ENCODE measurements at places on chromosomes 6 and 20.

DNA sequence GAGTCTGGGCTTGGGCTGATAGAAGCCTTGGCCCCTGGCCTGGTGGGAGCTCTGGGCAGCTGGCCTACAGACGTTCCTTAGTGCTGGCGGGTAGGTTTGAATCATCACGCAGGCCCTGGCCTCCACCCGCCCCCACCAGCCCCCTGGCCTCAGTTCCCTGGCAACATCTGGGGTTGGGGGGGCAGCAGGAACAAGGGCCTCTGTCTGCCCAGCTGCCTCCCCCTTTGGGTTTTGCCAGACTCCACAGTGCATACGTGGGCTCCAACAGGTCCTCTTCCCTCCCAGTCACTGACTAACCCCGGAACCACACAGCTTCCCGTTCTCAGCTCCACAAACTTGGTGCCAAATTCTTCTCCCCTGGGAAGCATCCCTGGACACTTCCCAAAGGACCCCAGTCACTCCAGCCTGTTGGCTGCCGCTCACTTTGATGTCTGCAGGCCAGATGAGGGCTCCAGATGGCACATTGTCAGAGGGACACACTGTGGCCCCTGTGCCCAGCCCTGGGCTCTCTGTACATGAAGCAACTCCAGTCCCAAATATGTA is 957 bp upstream of the VEGFA start:
- DNase-seq = no peak

- DNase-seq = no peak
These were observed 17.9 kb downstream of the ABHD12 start for GRCh38 chr20:25372584-25373336.

DNA sequence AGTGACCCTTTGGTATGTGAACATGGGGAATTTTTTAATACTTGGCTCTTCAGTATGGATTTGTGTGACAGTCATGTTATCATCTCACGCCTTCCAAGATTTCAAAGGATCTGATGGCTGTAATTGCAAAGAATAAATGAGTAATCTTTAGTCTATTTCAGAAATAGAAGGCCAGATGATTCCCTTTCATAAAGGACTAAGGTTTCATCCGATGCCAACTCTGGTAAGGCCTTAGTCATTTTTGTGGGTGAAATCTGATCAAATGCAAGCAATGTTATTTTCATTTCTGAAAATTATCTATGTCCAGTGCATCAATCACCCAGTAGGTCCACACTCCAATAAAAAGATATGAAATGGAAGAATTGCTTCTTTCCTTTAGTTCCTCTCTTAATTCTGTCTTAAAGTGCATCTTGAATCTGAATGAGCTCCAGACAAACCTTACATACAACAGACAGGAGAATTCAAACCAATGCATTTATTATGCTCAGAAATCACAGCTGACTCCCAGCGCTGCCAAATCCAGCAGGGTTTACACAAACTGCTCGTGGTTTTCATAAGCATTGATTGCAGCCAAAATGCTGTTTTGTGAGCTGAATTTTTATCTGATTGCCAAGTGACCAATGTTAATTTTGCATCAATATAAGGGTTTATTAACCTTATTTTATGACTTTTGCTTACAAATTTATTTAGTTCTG is 565.2 kb upstream of the MARCKS start:
- no peak for DNase-seq

GRCh38 chr6:45002390-45003105 is 325.6 kb upstream of the RUNX2 start:
- DNase-seq = no peak

DNA sequence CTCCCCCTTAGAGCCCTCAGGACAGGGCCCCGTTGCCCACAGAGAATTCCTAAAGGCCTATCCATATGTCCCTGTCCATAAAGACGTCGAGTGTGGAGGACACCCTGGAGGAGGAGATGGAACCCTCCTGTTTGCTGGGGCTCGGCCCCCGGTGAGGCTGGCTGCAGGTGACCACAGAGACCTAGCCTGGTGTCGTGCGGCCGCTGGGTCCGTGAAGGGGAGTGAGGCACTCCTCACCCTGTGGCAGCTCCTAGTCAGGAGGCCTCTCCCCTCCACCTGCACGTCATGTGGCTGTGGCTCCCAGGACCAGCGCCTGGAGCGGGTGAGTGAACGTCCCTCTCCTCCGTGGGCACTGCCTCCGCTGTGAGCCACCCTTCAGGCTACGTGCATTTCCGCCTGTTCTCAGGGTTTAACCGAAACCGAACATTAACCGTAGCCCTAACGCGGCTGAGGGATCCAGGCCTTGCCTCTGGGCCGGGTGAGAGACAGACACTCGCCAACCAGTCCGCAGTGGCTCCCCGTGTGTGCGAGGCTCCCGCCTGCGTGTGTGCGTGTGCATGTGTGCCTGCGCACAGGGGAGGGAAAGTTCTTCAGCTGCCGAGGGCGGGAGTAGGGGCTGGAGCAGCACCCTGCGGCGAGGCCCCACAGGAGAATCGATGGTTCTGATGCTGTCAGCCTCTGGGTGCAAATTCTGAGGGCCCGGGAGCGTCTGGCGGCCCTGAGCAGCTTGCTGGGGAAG is 5.9 kb upstream of the TCEA2 start:
- DNase-seq = no peak

- DNase-seq = no peak
These were observed 73.9 kb upstream of the BACH2 start for GRCh38 chr6:90370493-90370959.

DNA sequence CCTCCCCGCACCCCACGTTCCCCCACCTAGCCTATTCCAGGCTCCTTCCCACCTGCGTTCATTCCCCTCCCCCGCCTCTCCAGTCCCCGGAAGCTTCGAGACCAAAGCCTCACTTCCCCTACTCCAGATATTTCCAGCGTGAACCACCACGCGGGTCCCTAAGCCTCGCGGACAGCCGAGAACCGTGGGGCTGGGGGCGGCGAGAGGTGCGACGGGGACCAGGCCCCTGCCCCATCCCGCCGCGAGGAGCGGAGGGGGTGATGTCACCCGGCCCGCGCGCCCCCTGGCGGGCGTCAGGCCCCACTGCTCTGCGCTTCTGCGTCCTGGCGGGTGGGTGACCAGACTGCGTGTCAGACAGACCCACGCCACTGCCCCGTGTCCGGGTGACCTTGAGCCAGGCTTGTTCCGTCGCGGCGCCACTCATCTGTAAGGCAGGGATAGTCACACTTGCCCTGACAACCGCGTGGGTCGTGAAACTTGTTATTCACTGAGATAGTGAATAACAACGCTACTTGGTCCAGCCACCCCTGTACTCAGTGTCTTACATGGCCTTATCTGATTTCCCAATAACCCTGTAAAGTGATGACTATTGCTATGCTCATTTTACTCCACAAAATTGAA is 9.0 kb upstream of the HSP90AB1 start:
- peak; percentile 56 for DNase-seq

GRCh38 chr6:149754548-149754947 is 5.0 kb downstream of the PCMT1 start:
- DNase-seq = no peak

DNA sequence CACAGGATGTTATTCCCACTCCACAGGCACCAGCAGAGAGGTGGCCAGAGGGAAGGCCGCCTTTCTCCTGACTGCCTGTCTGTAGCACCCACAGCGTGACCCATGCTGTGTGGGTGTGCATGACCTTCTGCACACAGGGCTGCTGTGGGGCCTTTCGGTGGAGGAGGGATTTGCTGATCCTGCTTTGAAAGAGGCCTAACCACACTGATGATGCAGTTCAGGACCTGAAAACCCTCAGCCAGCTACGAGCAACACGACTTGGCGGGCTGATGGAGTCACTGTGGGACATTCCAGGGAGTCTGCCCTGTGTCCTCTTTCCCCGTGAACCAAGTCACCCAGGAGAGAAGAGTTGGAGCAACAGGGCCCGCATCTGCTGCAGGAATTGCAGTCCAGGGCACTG is 49.1 kb downstream of the SYTL3 start:
- DNase-seq = no peak

- DNase-seq = no peak
These were observed 255.1 kb downstream of the CDH26 start for GRCh38 chr20:60213126-60213893.

- no peak for DNase-seq
These were observed 25.1 kb upstream of the RPP40 start for GRCh38 chr6:5028921-5029320.

DNA sequence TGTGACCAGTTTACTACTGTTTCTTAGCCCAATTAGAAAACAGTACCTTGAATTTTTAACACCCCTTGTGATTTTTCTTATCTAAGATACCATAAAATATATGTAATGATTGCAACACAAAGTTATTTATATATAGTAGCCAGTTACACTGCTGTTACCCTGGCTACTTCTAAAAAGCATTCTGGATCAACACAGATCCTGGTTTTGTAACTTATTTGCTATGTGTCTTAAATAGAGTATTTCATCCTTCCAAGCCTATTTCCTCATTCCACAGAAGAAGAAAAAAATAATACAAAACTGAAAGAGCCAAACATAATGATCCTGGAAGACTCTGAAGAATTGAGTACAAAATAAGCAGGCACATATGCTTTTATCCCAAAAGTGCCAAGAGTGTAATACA is 19.0 kb upstream of the GSTA4 start:
- DNase-seq = no peak

GRCh38 chr6:39227476-39227875 is 1.8 kb downstream of the KCNK5 start:
- no peak for DNase-seq

- no peak for DNase-seq
These were observed 8.1 kb downstream of the PNPLA1 start for GRCh38 chr6:36277946-36278470.

GRCh38 chr6:159853754-159854153 is 37.0 kb upstream of the MAS1 start:
- no peak for DNase-seq

GRCh38 chr6:2890976-2891767 is 11.9 kb downstream of the SERPINB9 start:
- DNase-seq = no peak

DNA sequence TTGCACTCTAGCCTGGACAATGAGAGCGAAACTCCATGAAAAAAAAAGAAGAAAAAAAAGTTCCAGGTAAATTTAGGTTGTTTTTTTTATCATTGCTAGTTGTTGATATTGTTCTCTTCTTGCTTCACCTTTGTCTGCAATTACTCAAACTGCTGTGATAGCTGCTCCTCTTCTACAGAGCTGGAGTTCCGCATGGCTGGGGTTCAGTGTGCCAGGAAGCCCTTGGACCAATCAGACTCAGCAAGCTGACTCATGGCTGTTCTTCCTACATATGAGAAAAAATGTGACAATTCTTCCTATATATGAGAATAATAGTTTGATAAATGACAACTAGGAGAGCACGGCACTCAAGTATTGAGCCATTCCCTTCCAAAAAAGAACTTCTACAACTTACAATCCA is 28.4 kb downstream of the DPPA5 start:
- no peak for DNase-seq

DNA sequence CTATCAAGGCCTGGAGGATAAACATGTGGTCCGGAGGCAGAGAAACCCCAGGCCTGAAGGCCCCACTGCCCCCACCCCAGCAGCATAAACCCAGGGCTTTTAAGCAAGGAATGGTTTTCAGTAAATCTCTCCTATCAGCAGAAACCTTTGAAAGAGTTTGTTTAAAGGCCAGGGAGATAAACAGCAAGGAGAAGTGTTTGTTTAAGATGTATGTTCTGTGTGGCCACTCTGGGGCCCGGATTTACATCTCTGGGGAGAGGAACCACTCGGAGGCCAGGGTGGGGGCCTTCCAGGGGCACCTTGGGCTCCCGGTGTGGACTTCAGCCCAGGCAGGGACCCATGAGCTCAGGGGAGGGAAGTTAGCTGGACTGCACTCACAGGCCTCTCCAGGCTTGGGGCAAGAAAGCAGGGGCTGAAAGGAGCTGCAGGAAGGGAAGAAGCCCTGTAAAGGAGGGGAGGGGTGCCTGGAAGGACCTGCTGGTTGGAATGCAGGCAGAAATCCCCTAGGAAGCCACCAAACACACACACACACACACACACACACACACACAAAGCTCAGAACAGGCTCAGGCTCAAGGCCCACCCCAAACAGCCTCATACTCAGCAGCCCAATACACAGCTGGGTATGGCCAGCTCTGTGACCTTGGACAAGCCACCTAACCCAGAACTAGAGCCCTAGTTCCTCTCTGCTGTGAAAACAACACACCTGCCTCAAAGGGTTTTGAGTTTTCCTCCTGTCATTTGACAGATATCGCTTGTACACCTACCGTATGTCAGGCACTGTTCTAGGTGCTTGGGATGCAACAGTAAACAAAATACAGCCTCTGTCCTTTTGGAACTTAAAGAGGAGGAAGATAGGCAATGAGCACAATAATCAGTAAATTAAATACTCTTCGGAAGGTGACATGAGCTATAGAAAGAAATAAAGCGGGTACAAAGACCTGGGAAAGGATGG is 26.2 kb upstream of the FOXP4 start:
- DNase-seq = no peak

- no peak for DNase-seq
These were observed 117.5 kb upstream of the ID4 start for GRCh38 chr6:19719691-19720128.

- no peak for DNase-seq
These were observed 28.9 kb downstream of the FYN start for GRCh38 chr6:111844376-111844775.

DNA sequence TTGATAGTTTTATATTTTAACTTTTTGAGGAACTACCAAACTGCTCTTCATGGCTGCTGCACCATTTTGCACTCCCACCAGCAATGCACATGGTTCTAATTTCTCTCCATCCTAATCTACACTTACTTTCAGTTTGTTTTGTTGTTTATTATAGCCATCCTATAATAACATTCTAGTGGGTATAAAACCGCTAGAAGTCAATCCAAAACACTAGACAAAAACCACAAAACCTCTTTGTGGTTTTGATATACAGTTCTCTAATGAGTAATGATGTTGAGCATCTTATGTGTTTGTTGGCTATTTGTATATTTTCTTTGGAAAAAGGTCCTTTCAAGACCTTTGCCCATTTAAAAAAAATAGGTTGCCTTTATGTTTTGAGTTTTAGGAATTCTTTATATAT is 5.6 kb downstream of the RPP21 start:
- no peak for DNase-seq

- no peak for DNase-seq
These were observed 78.8 kb upstream of the HMGN3 start for GRCh38 chr6:79313254-79313653.

DNA sequence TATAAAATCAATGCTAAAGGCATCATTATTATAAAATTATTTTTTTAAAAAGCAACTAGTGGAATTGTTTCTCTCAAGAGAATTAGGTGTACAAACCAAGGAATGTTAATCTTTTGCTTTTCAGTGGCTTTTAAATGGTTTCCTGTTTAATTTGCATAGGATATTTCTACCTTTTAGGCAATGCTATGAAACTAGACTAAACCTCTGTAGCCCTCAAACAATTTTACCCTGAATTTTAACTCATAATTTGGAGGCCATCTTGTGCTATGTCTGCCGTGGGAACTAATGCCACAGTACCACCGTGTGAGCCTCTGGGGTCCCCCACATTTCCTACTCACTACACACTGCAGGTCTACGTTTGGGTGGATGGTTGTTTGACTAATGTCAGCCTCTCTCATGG is 20.6 kb downstream of the PHACTR2 start:
- DNase-seq = no peak

GRCh38 chr6:81216668-81217067 is 535.8 kb downstream of the TENT5A start:
- no peak for DNase-seq

All from stimulated activated CD8-positive, alpha-beta memory T cell treated with anti-CD3 and anti-CD28 coated beads, Interleukin-4, amount 100 ng/mL, for 1 hour (primary cell).